ENCODE measurements at places on chromosomes 13 and 19. TPM values are rescaled to one million over a fixed set of nuclear protein-coding genes. Genes with fewer than 3 reads are reported as not detected.

DNA sequence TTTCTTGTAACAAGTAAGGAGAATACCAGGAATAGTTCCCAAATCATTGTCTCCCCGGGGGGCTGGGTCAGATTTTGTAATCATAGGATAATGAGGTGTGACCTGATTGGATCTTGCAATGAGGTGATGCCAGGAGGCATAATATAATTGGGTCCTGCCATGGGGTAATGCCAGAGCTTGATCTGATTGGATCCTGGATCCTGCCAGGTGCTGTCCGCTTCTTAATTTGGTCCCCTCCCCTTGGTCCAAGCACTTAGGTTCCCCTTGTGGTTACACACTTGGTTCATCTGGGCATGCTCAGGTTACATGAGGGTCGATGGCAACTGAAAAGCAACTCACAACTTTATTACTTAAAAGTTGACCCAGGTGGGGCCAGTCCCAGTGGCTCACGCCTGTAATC, 20.1 kb downstream of the RASL11A start:
- DNase-seq, result no peak

GRCh38 chr13:80508031-80508430, 167.1 kb upstream of the SPRY2 start:
- DNase-seq, result no peak

- no peak for DNase-seq
Measured at GRCh38 chr13:58379221-58379620, 747.7 kb downstream of the PCDH17 start.

Gene COX6B1
- 920 TPM for polyA plus RNA-seq

Gene EPSTI1
- 10.8 TPM for polyA plus RNA-seq

Gene KLF5
- polyA plus RNA-seq, result 1.1 TPM
